ENCODE measurements at places on chromosomes 11 and 22.

DNA sequence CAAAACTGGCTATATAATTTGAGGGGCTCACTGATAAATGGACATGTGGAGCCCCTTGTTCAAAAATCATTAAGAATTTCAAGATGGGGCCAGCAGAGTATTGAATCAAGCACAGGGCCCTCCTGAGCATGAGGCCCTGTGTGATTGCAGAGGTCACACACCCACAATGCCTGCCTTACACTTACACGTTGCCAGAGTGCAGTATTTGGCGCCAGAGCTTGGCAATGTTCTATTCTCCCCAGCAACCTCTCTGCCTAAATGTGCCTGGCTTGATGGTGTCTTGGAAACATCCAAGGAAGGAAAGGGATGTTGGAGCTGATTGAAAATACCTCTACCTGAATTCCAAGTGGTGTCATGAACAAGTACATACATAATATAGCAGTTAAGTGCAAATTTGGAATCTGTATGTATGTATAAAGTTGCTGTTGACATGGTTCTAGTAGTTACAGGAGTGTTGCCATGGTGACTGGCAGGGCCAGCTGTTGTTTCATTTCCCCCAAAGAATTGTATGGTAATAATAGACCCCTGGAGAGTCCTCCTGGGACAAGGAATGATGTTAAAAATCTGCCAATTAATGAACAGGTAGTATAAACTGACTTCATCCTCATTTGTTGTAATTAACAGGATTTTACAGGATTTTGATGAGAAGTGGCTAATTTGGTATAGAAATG is 205.7 kb upstream of the NAV2 start:
- DNase-seq, result no peak

DNA sequence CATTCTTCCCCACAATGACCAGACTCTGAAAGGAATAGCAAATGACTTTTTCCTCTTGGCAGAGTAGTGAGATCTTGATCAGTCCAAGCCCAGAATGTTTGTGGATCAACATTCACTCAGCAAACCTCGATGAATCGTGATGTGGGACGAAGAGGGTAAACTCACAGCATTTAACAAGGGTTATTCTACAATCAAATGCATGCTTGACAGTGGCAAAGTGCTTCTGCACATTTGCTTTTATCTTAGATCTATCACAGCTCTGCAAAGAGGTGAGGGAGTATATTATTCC is 31.8 kb downstream of the TMPRSS5 start:
- no peak for DNase-seq

GRCh38 chr11:26715133-26715532 is 6.7 kb downstream of the SLC5A12 start:
- no peak for DNase-seq

DNA sequence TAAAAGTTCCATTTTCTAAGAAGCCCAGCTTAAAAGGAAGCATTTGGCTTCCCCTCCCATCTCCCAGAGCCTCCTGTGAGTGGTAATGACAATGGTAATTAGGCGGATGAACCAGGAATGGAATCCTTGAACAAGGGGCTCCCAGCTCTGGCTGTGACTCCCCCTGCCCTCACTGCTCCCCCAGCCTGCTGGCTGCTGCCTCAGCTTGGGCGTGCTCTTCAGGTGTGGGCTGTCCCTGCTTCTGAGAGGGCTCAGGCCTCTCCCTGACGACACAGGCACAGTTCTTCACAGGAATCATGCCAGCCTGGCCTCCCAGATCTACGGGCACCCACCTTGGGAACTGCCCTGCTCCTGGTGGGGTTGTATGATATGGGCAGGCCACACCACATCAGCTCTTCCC is 81.7 kb upstream of the NARS2 start:
- no peak for DNase-seq

GRCh38 chr11:82988936-82989627 is 82.6 kb downstream of the RAB30 start:
- no peak for DNase-seq

DNA sequence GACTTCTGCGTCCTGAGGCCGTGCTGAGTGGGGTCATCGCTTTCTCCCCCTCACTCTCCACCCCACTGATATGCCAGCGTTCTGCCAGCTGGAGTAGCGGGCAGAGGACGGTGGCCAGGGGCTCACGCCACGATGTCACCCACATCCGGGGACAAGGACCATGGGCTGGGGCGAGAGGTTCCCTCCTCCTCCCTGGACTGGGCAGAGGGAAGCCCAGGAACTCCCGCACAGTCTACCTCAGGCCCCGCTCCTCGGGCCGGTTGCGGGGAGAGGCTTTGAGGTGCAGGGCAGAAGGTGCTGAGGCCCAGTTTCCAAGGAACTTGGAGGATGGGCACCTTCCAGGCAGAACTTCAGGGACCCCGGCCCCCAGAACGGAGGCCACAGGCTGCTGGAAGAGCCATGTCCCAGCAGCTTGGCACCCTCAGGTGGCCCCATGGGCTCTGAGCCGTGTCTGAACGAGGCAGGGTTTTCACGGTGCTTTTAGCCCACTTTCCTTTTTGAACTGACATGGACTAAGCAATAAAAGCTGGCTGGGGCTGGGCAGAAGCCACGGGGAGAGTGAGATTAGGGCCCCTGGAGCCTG is 25.4 kb downstream of the ADAMTS15 start:
- DNase-seq, result no peak

- no peak for DNase-seq
Measured at GRCh38 chr11:126884594-126884993, 116.0 kb downstream of the KIRREL3 start.

- DNase-seq, result no peak
Measured at GRCh38 chr11:116224154-116224888, 548.5 kb downstream of the BUD13 start.

GRCh38 chr22:24996420-24996952 is 44.0 kb downstream of the KIAA1671 start:
- no peak for DNase-seq

GRCh38 chr11:87193756-87194470 is 156.2 kb downstream of the TMEM135 start:
- DNase-seq, result no peak

DNA sequence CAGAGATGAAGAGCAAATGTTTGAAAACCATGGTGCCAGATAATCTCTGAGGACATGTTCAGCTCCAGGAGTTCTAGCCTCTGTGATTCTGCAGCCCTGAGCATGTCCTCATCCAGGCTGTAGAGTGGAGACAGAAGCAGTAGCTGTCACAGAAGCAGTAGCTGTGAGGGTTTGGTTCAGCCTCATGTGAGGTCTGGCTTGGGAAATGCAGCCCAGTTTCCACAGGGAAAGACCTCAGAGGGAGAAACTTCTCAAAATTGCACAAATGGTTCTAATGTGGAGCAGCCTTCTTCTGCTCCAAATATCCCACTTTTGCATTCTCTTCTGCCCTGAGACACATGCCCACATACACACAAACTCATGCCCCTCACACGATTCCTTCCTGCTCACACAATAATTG is 48.4 kb downstream of the DBX1 start:
- no peak for DNase-seq

DNA sequence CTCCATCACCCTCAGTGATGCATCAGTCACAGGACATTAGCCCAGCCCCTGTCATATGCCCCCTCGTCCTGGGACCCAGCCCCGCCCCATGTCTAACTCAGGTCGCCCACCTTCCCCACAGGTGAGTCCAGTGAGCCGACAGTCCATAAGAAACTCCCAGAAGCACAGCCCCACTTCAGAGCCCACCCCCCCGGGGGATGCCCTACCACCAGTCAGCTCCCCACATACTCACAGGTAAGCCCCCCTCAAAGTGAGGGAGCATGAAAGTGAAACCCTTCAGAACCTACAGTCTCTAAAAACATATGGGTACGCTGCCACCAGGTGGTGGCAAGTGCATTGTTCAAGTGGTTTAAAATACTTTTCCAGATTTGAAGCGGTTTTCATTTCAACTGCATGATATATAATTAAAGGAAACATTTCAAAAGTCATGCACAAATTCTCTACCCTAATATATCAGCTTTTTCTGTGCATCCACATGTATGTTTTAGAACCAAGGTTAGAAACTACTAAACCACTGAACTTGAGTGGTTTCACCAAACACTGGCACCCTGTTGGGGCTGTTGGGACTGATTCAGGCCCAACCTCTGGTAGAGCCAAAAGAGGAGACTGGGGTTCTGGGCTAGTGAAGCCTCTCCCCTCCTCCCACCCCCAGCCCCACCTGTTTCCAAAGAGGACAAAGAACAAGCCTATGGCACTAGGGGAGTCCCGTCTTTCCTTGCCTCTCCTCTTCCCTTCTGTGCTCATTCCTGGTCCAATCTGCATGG is 17.3 kb downstream of the EPS8L2 start:
- DNase-seq, result no peak

DNA sequence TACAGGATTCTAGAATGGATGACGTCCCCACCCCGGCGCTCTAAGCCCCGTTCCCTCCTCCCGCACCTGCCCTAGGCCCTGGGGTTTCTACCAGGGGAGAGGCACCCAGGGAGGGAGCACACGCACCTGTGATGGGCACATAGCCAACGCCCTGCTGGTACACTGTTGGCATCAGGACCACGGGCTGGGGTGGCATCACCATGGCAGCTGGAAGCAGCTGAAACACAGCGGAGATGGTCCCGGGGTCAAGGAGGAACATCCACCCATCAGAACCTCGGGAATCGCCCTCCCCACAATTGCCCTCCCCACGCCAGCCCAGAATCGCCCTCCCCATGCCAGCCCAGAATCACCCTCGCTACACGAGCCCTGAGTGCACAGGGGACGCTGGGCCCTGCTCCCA is 23.6 kb downstream of the TOLLIP start:
- DNase-seq, result no peak

GRCh38 chr11:2377511-2378443 is 667 bp downstream of the CD81 start:
- DNase-seq, result no peak

- no peak for DNase-seq
Measured at GRCh38 chr11:130209128-130209932, 49.7 kb downstream of the ST14 start.

- peak; percentile 96 for DNase-seq
Measured at GRCh38 chr22:40651563-40652501, 15.3 kb upstream of the MRTFA start.
